ENCODE measurements at places on chromosomes 1 and 21.

DNA sequence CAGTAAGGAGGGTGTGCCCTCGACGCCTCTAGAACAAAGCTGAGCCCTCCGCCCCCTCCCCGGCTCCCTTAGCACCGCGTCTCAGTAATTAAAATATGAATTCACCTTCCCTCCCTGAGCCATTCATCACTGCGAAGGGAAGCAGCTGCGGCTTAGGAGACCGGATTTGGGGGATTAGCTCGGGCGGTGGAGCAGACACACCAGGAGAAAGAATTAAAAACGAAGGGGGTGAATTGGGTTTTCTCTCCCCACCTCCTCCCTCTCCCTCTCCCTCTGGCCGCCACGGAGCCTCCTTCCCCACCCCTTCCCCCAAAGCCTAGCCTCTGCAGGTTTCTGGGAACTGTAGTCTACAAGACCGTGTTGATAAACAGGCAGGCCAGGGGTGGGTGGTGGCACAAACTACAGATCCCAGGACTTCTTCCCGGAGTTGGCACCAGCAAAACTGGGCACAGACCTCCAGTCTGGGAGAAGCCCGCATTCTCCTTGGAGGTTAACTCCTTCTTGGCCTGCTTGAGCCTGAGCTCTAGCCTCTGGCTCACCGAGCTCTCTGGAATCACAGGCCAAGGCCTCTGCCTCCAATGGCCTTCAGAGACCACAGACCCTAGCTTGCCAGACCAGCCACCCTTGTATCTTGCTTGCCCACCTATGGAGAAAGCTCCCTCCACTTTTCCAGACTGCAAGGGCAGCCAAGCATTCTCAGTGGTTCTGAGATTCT, 10.8 kb downstream of the BLACAT1 start:
- DNase-seq = peak; percentile 98

DNA sequence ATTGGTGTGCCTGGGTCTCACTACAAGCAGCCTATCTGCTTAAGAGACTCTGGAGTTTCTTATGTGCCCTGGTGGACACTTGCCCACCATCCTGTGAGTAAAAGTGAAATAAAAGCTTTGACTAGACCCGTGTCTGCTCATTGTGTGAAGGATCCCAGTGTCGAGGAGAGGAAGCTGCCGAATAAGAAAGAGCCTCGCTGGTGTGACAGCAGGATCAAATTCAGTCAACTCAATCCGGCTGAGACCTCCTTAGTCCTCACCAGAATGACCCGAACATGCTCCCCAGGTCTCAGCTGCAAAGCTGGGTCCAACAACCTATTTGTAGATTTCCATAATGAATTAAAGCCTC, 14.8 kb downstream of the CD2 start:
- DNase-seq = no peak

GRCh38 chr1:89277725-89278124, 5.1 kb upstream of the GBP5 start:
- DNase-seq = no peak

GRCh38 chr1:212037900-212038299, 2.4 kb downstream of the DTL start:
- DNase-seq = no peak

GRCh38 chr1:206890125-206891060, 6.8 kb upstream of the IL24 start:
- no peak for DNase-seq

- no peak for DNase-seq
Observed at GRCh38 chr1:36743286-36744005, 260.7 kb upstream of the CSF3R start.

Data from cerebellar nuclear complex (tissue), 1 donor.